ENCODE measurements at places on chromosomes 2 and 18.

GRCh38 chr2:201467666-201468065 lies 16.1 kb downstream of the STRADB start:
- peaks cover 11% of the 10 kb centered on the region for H3K4me1 ChIP-seq
- H3K4me3 ChIP-seq = no peak overlapping the region
- no peak for DNase-seq
- peaks cover 11% of the 10 kb centered on the region for H3K36me3 ChIP-seq
- no peak overlapping the region for H3K27ac ChIP-seq

GRCh38 chr2:5389740-5390139 lies 302.4 kb upstream of the SOX11 start:
- no peaks in the 10 kb centered on the region for H3K4me1 ChIP-seq
- no peaks in the 10 kb centered on the region for H3K36me3 ChIP-seq
- no peak overlapping the region for H3K4me3 ChIP-seq
- H3K27me3 ChIP-seq = no peaks in the 10 kb centered on the region
- no peak overlapping the region for H3K27ac ChIP-seq

GRCh38 chr2:50347358-50348044 lies 684.4 kb downstream of the NRXN1 start:
- no peaks in the 10 kb centered on the region for H3K4me1 ChIP-seq
- peak; percentile 10 for DNase-seq
- peak overlapping the region; percentile 16 for H3K4me3 ChIP-seq

DNA sequence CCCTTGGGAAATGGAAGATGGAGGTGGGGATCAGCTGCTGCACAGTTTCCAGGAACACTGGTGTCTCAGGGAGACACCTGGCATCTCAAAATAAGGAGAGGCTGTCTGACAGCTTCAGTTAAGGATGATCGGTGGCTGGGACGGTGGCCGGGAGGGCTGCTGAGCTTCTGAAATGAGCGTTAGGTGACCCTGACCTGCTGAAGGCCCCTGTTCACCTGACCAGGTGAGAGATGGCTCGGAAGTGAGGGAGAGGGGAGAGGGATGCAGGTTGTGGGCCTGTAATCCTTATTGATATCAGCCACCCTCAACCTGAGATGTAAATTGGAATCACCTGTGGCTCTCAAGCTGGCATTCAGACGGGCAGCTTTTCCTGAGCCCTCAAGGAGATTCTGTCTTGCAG lies 99.0 kb downstream of the AGAP1 start:
- no peaks in the 10 kb centered on the region for H3K36me3 ChIP-seq
- H3K4me1 ChIP-seq = no peaks in the 10 kb centered on the region
- H3K4me3 ChIP-seq = no peak overlapping the region
- DNase-seq = no peak

GRCh38 chr18:31513189-31513935 lies 15.4 kb downstream of the DSG2 start:
- H3K27me3 ChIP-seq = no peaks in the 10 kb centered on the region
- DNase-seq = peak; percentile 81
- no peak overlapping the region for H3K4me3 ChIP-seq
- H3K27ac ChIP-seq = no peak overlapping the region

GRCh38 chr2:180006231-180006630 lies 866 bp downstream of the CWC22 start:
- DNase-seq = no peak
- no peaks in the 10 kb centered on the region for H3K27me3 ChIP-seq
- peak overlapping the region; percentile 83 for H3K27ac ChIP-seq

DNA sequence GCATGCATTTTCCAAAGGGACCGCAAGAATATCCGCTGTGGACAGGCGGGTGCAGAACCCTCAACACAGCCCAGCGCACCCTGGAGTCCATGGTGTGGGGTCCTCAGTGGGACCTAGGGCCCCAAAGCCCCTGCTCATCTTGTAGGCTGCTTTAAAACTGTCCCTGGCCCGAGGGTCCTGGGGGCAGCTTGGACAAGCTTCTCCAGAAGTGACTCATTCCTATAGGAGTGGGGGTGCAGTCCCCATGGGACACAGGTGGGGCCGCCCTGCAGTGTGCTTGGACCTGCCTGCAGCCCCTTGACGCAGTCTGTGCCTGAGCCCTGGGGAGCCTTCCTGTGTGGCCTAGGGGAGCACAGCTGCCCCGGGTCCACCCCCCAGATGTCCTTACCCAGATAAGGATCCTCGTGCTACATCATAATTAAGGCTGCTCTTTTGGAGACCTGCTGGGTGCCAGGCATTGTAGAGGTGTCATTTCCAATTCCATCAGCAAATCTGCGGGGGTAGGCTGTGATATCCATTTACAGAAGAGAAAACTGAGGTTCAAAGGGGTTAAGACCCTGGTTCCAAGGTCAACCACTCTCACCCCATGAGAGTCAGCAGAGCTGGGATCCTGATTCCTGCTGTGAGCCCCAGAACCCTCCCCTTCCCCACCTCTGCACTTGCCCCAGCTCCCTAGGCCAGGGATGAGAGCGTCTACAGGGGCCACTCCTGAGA lies 1.7 kb upstream of the HS6ST1 start:
- H3K27me3 ChIP-seq = peaks cover 5% of the 10 kb centered on the region
- no peak for DNase-seq
- H3K4me3 ChIP-seq = no peak overlapping the region
- H3K36me3 ChIP-seq = no peaks in the 10 kb centered on the region

DNA sequence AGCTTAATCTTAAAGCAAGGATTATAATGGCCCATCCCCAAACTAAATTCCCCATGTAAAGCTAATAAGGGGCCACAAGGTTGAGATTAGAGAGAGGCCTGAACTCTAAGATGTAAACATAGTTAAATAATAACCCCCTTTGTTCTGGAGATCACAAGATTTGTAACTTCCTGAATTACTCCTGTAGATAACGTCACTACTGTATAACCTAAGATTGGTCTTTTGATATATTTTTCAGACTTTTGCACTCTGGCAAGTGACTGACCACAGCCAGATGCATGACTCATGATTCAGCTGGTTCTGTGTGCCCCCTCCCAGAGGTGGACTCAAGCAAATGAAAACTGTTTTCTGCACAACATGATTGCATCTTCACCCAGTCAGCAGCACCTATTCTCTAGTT lies 686.0 kb upstream of the DDX18 start:
- DNase-seq = peak; percentile 48
- no peaks in the 10 kb centered on the region for H3K27me3 ChIP-seq
- H3K4me3 ChIP-seq = no peak overlapping the region
- no peak overlapping the region for H3K27ac ChIP-seq

DNA sequence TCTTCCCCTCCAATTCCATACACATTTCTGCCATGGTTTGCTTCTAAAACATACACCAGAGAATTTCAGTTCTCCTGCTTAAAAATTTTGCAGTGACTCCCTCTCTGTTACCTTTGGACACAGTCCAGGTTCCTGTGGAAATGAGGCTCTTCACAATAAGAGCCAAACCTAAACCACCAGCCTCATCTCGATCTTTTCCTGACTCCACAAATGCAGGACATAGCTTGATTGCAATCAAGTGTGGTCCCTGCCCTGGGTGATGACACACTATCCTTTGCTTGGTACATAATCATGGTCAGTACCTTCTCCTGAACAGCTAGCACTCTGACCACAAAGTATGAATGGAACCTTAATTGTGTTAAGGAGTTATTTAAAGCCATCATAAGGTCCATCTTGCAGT lies 134.9 kb upstream of the CHAC2 start:
- H3K27ac ChIP-seq = no peak overlapping the region
- DNase-seq = no peak
- no peaks in the 10 kb centered on the region for H3K4me1 ChIP-seq
- H3K27me3 ChIP-seq = no peaks in the 10 kb centered on the region

DNA sequence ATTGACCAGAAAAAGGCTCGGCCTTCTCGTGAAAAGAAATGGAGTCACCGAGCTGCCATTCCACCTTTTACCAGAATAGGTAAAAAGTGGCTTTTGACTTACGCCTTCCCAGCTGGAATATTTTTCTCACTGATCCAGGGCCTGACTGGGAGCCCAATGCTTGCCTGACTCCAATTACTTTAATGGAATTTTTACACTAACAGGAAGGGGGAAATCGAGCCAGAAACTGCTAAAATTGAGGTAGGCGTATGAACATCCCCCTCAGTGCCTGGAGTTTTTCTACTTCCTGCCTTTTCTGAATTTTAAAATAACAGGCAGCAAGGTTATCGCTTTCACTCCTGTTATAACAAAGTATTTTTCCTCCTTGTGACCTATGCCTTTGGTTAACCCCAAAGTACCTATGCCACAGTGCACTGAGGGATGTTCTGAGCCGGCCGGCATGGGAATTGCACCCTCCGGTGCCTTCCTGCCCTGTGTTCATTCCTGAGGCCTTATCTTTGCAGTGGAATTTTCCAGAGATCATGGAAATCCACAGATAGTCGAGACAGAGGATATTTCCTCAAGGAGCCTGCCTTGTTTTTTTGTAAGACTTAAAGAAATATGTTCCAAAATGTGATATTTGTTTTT lies 18.3 kb upstream of the RPL31 start:
- no peaks in the 10 kb centered on the region for H3K27me3 ChIP-seq
- H3K27ac ChIP-seq = no peak overlapping the region
- no peaks in the 10 kb centered on the region for H3K4me1 ChIP-seq
- no peak overlapping the region for H3K4me3 ChIP-seq
- H3K36me3 ChIP-seq = peaks cover 3% of the 10 kb centered on the region

DNA sequence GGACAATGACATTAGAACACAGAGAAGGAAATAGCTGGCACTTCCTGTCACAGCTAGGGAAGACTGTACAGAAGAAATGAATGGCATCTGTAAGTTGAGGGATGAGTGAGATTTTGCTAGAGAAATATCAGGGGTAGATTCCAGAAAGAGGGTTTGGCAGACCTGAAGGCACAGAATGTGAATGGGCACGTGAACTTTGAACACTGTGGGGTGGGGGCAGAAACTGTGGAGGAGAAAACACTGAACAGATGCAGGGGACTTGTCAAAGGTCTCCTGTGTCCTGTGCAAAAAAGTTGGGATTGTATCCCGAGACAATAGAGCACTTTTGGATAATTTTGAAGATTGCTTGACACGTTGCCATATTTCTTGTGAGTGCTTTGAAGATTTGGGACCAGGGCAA lies 88.0 kb downstream of the PPP1R1C start:
- H3K27me3 ChIP-seq = no peaks in the 10 kb centered on the region
- DNase-seq = no peak
- H3K27ac ChIP-seq = no peak overlapping the region
- H3K4me3 ChIP-seq = no peak overlapping the region
- no peaks in the 10 kb centered on the region for H3K4me1 ChIP-seq
